ENCODE measurements at places on chromosomes 13 and 19.

DNA sequence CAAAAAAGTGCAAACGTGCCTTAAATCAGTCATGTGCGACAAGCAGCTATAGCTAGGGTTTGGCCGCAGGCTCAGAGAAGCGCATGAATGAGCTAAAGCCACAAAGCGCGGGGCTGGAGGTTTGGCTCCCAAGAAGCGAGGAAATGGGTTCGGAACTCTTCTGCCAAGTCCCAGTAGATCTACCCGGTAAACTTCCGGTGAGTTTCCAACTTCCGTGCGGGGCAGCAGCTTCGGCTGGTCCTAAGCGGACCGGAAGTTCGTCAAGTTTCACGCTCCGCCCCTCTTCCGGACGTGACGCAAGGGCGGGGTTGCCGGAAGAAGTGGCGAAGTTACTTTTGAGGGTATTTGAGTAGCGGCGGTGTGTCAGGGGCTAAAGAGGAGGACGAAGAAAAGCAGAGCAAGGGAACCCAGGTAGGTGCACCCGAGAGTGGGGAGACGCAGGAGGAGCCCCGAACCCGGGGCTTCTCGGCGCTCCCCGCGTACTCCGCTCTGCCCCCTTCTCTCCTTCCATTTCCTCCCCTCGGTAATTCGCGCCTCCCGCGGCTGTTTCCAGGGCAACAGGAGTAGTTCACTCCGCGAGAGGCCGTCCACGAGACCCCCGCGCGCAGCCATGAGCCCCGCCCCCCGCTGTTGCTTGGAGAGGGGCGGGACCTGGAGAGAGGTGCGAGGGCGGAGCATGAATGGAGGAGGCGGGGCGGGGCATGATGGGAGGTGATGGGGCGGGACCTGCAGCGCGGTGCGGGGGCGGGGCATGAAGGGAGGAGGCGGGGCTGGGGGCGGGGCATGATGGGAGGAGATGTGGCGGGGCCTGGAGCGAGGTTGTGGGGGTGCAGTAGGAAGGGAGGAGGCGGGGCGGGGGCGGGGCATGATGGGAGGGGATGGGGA is at the start of gene NR1H2:
TSS of gene NR1H2 (plus strand) at position 292 of the 885 bp plus-strand sequence. CDS start 1,149 bp downstream, outside the sequence.
- DNase-seq: peak; percentile 95

DNA sequence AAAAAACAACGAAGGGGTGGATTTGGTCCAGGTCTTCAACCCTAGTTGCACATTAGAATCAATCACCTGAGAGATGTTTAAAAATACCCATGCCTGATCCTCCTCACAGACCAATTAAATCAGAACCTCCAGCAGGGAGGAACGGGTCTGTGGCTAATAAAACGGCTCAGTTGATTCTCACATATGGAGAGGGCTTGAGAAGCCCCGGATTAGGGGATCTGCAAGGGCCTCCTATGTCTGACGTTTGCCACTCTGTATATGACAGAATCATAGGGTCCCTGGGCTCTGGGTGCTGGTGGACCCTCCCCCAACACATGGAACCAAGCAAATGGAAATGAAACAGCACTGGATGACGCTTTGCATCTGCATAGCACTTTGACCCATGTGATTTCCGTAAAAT is 36.7 kb upstream of the C13orf42 start:
- DNase-seq: no peak

DNA sequence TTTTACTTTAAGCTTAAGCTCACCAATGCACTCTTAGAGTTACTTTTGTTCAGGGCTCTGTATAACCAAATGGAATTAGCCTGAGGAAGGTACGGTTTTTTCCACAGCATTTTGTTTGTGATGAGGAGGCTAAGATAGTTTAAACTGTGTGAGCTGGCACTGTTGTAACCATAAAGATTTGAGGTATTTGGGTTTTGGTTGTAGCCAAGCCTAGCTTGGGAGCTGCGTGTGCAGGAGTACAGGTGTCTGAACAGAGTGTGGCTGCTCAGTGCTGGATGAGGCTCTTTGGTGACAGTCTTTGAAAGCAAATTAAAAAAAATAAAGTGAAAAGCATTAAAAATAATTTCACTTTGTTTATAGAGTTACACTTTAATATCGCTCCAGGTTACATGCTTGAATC is 56.0 kb downstream of the ARHGEF7 start:
- no peak for DNase-seq

- no peak for DNase-seq
Measured at GRCh38 chr19:4622695-4623421, 16.5 kb upstream of the TNFAIP8L1 start.

- no peak for DNase-seq
Measured at GRCh38 chr13:107554460-107554859, 660.9 kb downstream of the LIG4 start.

- peak; percentile 8 for DNase-seq
Measured at GRCh38 chr13:54750521-54750920, 1721.9 kb downstream of the OLFM4 start.
